ENCODE measurements at places on chromosomes 6 and 20.

DNA sequence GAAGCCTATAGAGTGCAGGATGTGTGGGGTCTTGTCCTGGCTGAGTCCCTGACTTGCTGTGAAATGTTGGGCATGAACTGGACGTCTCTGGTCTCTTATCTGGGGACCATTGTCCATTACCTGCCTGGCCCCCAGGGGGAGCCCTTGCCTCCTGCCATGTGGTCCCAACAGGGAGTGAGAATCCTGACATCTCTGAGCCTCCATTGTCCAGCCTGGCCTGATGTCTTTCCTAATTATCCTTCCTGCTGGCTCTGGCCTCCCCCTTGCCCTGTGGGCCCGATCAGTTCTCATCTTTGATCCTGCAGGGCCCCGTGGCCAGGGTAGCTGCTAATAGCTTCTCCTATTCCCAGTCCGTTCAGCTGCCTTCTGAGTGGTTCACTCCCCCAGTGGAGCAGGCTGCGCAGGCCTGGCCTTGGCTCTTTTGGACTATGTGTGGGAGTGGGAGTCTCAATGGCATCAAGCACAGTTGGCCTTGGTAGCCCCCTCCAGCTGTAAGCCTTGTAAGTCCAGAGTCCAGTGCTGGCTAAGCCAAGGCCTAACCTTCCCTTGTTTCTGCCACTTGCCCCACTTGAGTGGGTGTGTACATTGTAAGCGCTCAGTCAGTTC lies 77.9 kb upstream of the RALY start:
- peak; percentile 69 for DNase-seq

GRCh38 chr20:8721098-8721497 lies 347.8 kb upstream of the PLCB4 start:
- no peak for DNase-seq

GRCh38 chr6:72776456-72776855 lies 154.6 kb downstream of the KCNQ5 start:
- no peak for DNase-seq

DNA sequence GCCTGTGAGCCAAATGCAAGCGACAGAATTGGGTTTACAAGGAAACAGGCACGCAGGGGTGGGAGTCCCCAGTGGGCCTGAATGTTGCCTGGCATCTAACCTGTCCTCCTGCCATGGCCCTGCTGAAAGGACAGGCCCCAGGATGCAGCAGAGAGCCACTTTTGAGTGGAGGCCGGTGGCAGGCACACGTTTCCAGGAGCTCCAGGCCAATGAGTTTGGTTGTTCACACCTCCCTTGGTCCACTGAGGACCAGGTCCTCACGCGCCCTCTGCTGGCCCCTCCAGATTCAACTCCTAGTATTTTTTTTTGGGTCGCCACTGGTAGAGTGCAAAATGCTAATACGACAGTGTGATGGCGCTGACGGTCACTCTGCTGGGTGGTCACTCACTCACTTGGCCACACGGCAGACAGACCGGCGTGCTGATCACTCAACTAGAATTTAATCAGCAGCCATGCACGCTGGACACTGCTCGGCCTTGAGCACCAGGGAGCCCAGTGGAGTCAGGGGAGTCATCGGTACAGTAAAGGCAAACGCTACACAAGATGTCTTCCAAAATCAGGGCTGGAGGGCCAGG lies 81.7 kb upstream of the NFATC2 start:
- DNase-seq: peak; percentile 81

GRCh38 chr6:33903579-33903978 lies 99.8 kb upstream of the MLN start:
- DNase-seq: no peak

Measured in germinal center (tissue), 1 donor.